Endodermal cell (in vitro differentiated cells): ENCODE measurements at places on chromosomes 12 and 14.
A peak's percentile ranks its signal among the peaks of the same experiment; 100 is the strongest.

- DNase-seq = no peak
Measured at GRCh38 chr12:110794623-110795280, 52.0 kb upstream of the CCDC63 start.

GRCh38 chr12:57181072-57181471, 33.7 kb upstream of the LRP1-AS start:
- no peak for DNase-seq

GRCh38 chr12:98793121-98793520, 148.0 kb downstream of the APAF1 start:
- DNase-seq = no peak

GRCh38 chr14:98931911-98932310, 340.1 kb downstream of the BCL11B start:
- no peak for DNase-seq

DNA sequence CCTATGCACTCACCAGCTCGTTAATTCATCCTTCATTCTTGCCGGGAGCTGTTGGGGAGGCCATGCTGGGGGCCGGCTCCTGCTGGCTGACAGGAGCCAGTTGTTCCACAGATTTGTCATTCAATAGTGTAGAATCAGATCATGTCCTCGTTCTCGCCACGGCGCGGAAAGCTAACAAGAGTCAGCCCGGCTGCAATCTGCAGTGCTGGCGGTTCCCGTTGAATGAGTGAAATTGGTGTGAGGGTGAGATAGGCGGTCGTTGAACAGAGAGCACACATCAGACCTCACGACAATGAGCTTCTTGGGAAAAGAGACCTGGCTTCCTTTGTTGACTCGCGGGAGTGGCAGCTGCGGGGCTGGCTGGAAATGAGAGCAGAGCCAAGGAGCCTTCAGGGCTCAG, 57.5 kb downstream of the KIF26A start:
- no peak for DNase-seq

GRCh38 chr14:68712703-68713370, 80.0 kb downstream of the ZFP36L1 start:
- no peak for DNase-seq

GRCh38 chr14:74618078-74618952, 6.3 kb upstream of the LTBP2 start:
- DNase-seq = peak; percentile 57

GRCh38 chr12:113766879-113767878, 198.9 kb downstream of the RBM19 start:
- DNase-seq = peak; percentile 80
